Epithelial cell of esophagus (primary cell): ENCODE measurements at places on chromosomes 13 and 19.
A peak's percentile ranks its signal among the peaks of the same experiment; 100 is the strongest.

DNA sequence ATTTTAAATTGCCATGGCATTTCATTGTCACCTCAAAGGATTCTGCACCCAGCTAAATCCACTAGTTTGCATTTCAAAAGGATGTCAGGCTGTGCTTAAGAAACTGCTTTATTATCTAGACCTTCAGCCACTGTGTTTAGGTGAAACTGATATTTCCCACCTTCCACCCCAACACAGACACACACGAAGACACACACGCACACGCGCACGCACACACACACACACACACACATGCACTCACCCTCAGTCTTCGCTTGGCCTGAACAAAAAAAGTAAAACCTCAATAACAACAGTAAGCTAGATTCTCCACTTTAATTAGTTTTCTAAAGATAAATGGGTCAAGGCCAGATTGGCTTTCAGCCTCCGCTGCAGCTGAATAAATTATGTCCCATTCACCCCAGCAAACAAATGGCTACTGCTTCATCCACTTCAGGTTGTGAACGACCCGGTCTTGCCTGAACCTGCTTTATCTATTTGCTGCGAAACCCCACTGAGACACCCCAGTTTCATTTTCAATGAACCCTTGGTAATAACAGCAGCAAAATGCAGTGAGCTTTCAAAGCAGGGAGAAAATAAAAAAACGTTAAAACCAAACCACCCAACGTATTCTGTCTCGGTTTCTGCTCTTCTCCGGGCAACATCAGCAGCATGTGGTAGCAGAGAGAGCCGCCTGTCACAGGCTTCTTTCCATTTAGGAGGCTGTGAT, 166.8 kb downstream of the DCT start:
- DNase-seq: peak; percentile 32

DNA sequence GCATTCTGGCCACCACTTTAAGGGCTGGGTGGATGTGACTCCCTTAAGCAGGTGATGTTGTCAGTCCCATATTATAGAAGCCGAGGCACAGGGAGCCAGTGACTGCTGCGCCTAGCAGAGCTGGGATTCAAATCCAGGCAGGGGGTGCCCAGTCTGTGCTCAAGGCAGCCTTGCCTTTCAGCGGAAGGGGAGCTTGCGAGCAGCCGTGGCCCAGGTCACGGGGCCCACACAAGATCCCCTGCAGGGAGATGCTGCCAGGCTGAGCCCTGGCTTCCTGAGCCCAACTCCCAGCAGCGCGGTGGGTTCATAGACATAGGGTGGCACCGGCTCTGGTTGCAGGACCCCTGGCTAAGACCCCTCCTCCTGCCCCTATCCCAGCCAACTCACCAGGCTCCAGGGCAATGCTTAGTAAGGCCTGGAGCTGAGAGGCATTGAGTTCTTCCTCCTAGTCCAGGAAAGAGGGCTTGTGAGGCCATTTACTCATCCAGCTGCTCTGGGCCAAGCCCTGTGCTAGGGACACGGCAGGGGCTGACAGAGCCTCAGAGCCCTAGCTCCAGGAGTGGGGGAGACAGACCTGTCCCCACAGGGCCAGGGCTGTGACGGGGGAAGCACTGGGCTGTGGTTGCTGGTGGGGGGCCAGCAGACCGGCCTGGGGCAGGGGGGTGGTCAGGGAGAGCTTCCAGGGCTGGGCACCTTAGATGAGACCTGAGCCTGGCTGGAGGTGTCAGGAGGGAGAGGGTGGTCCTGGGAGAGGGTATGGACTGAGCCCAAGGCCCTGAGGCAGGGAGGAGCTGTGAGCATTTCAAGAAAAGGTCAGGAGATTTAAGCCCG, 9.6 kb downstream of the CAPN12 start:
- peak; percentile 52 for DNase-seq

- DNase-seq: peak; percentile 41
Observed at GRCh38 chr19:18173572-18174288, at the start of gene IFI30. Gene IFI30, plus strand, starts transcription at chr19:18173813. Its CDS starts 29 bp downstream, at chr19:18173842.

GRCh38 chr19:43290568-43291359, 21.4 kb upstream of the PSG9 start:
- DNase-seq: no peak

DNA sequence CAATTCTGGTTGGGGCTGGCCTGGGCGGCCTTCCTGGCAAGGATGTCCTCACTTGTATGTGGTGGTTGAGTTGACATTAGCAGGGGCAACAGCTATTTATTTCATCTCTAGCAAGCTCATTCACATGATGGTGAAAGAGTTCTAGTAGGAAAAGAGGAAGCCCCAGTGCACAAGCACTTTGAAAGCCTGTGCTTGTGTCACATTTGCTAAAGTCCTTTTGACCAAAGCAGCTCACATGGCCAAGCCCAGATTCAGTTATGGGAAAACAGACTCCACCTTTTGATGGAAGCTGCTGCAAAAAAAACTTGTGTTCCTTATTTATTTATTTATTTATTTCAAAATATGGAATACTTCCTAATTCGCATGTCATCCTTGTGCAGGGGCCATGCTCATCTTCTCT, 17.2 kb downstream of the GTF2F2 start:
- DNase-seq: no peak

DNA sequence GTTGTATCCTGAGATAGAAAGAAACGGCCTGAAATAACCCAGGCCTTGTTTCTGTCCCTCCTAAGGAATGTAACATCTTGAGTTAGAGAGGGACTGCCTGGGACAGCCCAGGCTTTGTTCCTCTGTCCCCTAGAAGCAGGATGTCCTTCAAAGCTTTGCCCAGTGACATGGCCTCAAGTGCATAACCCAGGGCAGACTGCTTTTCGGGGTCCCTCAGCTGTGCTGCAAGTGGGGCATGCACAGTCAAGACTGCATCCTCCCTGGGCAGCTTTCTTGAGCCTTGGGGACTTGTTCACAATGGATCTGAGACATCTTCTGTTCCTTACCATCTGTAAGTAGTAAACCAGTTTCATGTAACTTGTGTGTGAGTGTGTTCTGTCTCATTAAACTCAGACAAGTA, 7.5 kb upstream of the EPSTI1 start:
- DNase-seq: no peak

DNA sequence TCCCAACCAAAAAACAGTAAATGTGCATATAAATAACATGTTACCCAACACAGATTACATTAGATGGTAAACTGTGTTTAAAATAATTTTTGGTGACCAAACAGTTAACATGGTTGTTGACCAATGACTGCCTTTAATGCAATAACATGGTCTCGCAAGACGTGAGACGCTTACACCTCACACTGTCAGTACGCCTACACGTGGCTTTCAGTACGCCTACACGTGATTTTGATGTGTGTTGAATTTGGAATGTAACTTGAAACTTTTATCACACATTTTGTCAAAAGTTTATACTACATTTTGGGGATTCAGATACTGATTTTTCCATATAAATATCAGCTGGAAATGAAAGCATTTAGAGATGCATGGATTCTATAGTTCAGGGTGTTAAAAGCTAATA, 32.0 kb downstream of the SLC7A9 start:
- no peak for DNase-seq

DNA sequence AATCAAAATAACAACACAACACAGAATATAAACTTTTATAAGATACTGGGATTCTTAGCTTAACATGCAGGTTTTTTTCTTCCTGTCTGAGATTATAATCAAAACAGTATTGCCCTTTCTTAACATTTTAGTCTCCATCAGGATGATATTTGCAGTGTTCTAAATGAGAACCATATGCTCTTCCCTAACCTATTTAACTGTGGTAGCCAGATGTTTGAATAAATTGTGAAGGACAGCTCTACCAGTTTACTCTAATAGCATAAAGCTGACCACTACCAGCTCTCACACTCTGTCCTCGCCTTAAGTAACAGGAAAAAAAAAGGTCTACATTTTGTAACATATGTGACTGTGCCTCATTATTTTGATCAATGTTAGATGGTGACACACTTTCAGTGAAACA, 618.7 kb upstream of the SGCG start:
- DNase-seq: no peak

- DNase-seq: no peak
Observed at GRCh38 chr13:41976476-41976875, 15.6 kb upstream of the VWA8 start.

DNA sequence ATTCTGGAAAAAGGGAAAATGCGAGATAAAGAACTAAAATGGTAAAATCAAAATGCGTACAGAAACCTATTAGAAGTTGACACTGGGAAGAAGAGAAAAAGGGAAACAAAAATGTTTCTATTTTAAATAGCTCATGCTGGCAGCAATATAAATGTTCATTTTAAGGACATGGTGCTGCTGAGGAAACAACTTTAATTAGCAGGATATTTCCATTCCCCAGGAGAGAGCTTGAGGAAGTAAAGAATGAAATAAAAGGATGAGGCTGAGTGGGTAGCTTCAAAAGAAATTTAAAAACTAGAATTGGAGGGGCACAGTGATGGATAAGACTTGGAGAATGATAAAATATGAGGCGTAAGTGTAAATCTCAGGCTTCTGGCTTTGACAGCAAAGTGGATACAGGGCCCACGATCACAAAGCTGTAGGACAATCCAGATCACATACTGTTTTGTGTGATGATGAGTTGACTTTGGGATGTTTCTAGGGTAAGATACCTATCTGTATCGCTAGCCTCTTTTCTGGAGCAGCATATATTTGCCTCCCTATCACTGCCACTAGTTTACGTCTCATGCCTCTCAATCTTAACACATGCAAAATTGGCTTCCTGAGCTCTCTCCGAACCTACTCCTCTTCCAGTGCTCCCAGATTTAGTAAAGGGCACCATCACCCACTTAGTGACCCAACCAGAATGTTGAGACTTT, 571.3 kb upstream of the MIR17HG start:
- no peak for DNase-seq

DNA sequence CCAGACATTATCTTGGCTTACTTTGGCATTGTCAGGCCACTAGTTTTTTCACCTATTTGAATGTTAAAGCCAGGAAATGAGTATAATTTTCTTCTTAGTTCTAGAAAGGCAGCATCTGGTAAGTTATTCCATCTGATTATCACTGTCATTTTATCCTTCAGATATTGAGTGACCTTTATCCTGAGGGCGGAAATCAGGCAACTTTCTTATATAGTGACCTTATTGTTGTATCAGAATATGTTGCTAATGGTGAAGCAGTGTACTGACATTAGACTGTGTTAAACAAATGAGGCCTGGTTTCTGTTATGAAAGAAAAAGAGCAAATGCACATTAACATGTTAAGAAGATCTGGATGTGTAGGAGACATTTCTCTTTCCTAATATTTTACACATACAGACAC, 5.4 kb upstream of the NDFIP2 start:
- DNase-seq: no peak

DNA sequence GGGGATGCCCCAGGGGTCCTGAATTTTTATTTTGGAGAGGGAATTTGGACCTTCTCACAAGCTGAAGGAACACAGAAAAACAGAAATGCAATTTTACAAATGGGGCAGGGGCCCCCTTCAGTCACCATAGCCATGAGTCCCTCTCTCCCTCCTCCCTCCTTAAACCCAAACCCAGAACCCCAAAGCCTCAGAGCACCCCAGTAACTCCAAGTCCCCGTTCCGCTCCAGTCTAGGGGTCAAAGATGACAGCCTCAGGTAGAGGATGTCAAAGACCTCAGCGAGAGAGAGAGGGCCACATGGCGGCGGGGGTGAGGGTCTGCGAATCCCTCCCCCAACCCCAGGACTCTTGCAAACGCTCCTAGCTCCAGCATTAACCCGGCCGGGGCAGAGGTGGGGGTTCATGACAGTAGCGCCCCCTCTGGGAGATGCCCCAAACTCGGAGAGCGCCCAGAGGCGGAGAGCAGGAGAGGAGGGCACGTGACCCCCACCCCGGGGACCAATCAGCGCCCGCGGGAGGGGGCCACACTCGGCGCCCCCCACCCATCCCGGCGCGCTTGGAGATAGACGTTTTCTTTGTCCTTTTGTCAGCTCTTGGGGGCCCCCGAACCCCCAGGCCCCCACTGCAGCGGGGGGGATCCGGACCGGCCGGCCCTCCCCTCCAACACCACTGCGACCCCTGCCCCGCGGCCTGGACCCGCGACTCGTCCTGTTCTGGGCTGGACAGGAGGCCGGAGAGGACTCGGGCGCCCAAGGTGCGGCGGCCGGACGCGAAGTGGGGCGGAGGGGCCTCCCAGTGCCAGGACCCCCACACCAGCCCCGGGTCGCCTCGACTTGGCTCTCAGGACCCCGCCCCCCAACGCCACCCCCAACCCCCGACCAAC, 20.8 kb upstream of the SEMA6B start:
- no peak for DNase-seq
